Cardiac septum (tissue), 1 donor: ENCODE measurements at places on chromosomes 13 and 19.

DNA sequence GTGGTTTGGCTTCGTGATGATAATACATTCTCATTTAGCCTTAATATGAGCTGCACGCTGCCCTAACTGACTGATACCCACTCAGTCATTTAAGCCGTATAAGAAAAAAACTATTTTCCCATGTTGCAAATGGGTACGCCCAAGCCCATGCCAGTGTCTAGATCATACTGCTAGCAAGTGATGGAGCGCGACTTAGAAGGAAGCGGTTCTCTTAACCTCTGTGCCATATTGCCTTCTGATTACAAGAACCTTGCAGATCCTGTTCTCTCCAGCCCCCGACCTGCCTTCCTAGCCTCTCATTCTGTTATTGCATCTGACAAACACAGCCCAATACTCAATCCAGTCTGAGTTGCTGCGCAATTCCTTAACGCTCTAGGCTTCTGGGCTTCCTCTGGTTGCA, 603 bp downstream of the GPALPP1 start:
- no peak for DNase-seq

- DNase-seq = no peak
Measured at GRCh38 chr19:4373601-4374497, 26.5 kb downstream of the SH3GL1 start.

DNA sequence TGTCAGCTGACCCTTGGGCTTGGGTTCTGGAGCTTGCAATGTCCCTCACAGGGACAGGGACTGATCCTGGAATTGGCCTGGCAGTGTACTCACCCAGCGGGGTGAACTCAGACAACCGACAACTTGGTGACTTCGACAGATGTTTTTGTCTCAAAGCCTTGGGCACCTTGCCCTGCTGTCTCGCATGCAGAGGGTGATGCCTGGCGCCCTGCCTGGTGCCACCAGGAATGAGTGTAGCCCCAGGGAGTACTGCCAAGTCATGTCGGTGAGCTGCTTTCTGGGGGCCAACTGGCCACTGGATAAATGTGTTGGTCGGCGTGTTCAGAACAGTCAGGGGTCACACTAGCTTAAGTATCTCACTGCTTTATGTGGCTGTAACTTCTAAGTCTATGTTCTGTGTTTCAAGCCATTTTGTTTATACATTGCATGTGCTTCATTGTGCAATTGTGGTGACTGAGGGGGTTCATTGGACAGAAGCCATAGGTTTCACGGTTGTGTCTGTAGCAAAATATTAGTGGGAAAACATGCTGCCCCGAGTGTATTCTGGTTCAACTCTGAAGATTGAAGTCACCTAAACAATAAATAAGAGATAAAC, 96.3 kb upstream of the TNFSF11 start:
- no peak for DNase-seq

DNA sequence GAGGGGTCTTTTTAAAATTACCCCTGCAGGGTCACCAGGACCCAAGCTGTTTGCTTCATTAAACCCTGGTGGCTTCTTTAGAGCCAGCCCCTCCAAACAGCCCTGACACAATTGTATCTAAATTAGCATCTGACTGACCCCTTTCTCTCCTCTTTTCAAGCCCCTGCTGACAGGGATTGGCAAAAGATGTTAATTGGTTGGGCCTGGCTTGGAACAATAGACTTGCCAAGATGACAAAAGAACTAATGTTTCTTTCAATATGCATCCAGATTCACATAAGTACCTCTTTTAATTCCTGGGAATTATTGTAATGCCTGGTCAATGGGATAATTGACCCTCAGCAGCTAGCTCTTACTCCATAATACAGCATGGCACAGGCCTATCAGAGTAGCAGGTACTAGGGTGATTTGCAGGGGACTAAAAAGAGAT, 140.8 kb downstream of the SHISA2 start:
- no peak for DNase-seq

DNA sequence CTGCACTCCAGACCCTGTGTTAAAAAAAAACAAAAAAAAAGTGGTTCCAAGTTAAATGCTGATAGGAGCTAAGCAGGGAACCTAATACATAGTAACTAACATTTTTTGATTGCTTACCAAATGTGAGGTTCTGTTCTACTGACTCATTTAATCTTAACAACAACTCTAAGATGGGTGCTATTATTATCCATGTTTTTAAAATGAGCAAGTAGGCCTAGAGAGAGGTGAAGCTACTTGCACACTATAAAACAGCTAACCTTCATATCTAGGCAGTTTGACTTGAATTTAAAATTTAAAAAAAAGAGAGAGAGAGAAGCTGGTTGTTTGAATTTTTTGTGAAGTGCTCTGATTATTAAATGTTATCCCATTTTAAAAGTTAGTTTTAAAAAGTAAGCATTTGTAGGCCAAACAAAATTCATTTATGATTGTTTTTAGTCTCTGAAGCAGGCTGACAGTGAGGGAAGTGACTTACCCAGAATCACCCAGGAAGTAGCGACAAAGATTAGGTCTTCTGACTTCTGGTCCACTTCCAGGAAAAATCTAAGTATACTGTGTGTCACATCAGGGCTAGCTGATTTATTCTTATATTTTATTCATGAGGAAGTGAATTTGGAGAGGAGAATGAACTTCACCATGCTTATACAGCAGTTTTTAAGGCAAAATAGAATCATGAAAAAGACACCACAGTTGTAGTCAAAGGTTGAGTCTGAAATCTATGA, 2.4 kb downstream of the SIGLECL1 start:
- DNase-seq = no peak

- no peak for DNase-seq
Measured at GRCh38 chr19:41565379-41565720, 10.6 kb upstream of the CEACAM21 start.

- no peak for DNase-seq
Measured at GRCh38 chr19:44566984-44567383, 37.5 kb upstream of the CEACAM20 start.

DNA sequence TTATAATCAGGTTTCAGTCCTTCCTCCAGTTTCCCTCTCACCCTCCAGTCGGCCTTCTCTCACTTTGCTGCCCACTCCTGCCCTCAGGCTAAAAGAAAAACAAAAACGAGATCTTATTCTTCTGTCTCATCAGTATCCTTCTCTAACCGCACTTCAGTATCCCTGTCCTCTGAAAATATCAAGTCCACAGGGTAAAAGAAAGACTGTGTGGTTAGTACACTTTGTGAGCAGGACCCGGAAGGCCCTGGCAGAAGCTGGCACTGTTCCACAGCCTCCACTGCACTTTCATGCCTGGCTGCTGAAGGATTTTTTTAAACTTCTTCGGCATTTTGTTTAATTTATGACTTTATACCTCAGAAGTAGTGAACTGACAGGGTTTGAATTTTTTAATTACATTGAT, 51.8 kb downstream of the TM9SF2 start:
- DNase-seq = no peak

- DNase-seq = no peak
Measured at GRCh38 chr19:19034204-19034624, 811 bp downstream of the ARMC6 start.

DNA sequence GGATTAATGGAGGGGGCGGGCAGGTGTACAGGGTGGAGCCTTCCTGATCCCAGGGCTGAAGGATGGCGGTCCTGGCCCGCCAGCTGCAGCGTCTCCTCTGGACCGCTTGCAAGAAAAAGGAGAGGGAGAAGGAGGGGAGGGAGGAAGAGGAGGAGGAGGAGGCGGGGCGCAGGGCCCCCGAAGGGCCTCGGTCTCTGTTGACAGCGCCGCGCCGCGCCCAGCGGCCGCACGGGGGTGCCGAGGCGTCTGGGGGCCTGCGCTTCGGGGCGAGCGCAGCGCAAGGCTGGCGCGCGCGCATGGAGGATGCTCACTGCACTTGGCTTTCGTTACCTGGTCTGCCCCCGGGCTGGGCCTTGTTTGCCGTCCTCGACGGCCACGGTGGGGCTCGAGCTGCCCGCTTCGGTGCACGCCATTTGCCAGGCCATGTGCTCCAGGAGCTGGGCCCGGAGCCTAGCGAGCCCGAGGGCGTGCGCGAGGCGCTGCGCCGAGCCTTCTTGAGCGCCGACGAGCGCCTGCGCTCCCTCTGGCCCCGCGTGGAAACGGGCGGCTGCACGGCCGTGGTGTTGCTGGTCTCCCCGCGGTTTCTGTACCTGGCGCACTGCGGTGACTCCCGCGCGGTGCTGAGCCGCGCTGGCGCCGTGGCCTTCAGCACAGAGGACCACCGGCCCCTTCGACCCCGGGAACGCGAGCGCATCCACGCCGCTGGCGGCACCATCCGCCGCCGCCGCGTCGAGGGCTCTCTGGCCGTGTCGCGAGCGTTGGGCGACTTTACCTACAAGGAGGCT, at the start of gene PPM1N:
PPM1N (plus strand) TSS at position 33 of the 785 bp plus-strand sequence; CDS start at position 63, 30 bp downstream.
- DNase-seq = no peak

DNA sequence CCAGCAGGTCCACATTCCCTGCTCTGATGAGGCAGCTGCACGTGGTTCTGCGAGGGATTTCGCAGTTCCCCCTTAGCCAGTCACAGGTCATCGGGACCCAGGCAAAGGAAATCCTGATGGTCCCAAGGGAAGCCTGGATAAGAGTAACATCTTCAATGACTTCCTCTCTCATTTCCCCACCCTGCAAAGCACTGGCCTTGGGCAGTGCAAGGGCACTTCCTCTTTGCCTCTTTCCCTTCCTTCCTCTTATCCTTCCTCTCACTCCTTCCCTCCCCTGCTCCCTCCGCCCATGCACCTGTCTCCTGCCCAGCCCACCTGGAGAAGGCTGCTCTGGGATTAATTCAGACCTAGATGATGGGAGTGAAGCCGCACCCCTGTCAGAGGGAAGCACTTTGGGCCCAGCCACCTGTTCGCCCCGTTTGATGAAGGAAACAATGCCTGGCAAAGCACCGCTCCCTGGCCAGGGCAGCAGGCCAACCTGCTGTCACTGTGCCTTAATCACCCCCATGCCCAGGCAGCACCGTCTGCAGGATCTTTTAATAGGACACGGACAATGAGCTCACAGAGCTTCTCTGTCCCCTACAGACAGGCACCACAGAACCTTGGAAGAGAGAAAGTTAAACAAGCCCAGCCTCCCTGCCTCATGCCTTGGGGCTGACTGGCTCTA, 113.5 kb upstream of the PABPC3 start:
- DNase-seq = no peak

- no peak for DNase-seq
Measured at GRCh38 chr13:44626176-44626575, 50.0 kb upstream of the TSC22D1 start.

DNA sequence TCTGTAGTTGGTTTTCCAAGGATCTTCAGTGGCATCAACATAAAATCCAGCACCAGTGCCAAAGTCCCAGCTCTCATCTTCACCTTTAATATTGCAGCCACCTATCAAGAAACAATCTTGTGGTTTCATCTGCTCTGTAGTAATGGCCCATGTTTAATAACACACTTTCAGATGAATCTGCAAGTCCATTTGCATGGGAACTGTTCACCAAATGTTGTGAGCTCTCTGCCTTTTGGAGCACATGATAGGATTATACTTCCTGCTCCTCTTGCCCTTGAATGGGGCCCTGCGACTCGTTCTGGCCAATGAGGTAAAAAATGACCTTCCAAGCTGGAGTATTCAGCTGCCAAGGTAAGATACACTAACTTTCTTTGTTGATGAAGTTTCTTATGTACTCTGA, 14.3 kb downstream of the ESD start:
- DNase-seq = no peak

DNA sequence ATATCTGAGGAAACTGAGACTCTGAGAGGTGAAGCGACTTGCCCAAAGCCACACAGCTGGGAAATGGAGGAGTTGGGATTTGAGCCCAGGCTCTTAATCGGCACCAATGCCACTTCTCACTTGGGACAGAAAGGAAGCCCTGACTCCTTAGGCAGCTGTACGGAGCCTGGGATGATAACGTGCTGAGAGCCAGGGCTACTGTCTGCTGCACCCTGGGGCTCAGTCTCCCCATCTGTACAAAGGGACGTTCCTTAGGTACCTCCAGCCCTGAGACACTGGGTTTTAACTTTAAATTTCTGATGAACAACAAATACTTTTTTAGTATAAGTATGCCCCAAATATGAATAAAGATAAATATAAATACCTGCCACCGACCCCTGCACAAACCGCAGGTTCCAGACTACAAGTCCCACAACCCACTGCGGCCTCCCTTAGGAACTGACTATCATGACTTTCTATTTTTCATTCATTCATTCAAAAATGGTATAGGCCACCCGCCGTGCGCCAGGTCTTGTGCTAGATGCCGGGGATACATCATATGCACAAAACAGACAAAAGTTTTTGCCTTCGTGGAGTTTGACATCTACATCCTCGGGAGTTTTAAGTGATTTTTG, 776 bp upstream of the NCLN start:
- peak; percentile 86 for DNase-seq

GRCh38 chr13:51534041-51534817, 50.0 kb upstream of the WDFY2 start:
- DNase-seq = peak; percentile 81

- no peak for DNase-seq
Measured at GRCh38 chr13:65642996-65643395, 1587.1 kb downstream of the PCDH9 start.

DNA sequence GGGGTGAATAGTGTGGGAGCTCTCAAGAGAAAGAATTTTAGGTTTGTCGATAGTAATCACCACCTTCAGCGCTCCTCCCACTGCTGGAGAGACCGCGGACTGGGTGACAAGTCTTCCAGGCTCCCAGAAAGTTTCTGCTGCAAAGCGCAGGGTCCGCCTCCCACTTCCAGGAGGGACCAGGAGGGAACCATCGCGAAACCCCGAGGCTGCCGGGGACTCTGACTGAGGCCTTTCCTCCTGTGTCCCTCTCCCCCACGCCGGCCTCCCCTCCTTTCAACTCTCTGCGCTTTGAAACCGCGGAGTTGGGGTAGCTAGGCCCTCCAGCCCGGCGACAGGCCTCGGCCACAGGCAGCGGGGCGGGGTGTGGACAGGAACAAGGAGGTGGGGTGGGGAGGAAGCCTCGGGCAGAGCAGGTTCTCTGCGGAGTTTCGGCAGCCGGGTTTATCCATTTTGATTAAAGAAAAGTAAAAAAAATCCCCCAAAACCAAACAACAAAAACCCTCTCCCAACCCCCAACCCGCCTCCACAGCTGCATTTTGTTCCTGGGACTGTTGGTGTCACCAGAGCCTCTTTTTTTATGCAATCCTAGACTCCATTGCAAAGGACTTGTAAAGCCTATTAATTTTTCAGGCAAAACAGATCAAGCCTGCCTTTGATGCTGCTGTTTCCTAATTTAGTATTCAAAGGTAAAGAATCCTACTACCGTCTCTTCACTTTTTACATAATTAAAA, 157.2 kb downstream of the TM9SF2 start:
- DNase-seq = peak; percentile 77
